ENCODE measurements at places on chromosomes 6 and 20. TPM values are rescaled to one million over a fixed set of nuclear protein-coding genes. Genes with fewer than 3 reads are reported as not detected.

The BMP2 gene
- not detected for total RNA-seq

The CST4 gene
- total RNA-seq, result not detected

The PACSIN1 gene
- 0.70 TPM for total RNA-seq

The WFDC12 gene
- total RNA-seq, result not detected

The ZSWIM3 gene
- 6.5 TPM for total RNA-seq

The PREX1 gene
- total RNA-seq, result 90.0 TPM

The MAPK14 gene
- total RNA-seq, result 46.5 TPM

The RBPJL gene
- not detected for total RNA-seq

The UNC93A gene
- total RNA-seq, result not detected

The AIF1 gene
- total RNA-seq, result 35.6 TPM

The MAS1 gene
- not detected for total RNA-seq

The DAAM2 gene
- total RNA-seq, result not detected

The MACROD2 gene
- not detected for total RNA-seq

The KCNK5 gene
- total RNA-seq, result 28.4 TPM

The ABHD12 gene
- total RNA-seq, result 27.3 TPM

The MOCS1 gene
- total RNA-seq, result 0.78 TPM

The KCNQ5 gene
- 7.9 TPM for total RNA-seq

The ZC3H12D gene
- total RNA-seq, result 83.5 TPM

The RTEL1 gene
- 52.3 TPM for total RNA-seq

The TRIM15 gene
- total RNA-seq, result not detected

The RBBP8NL gene
- total RNA-seq, result not detected

The GTSF1L gene
- not detected for total RNA-seq

The TMC2 gene
- not detected for total RNA-seq

The LIN28B gene
- total RNA-seq, result not detected

The COL9A3 gene
- total RNA-seq, result not detected

The OOEP gene
- total RNA-seq, result not detected

The FGD2 gene
- total RNA-seq, result 1.2 TPM

The COX4I2 gene
- total RNA-seq, result not detected

The RIPK1 gene
- 22.1 TPM for total RNA-seq

The CHRNA4 gene
- not detected for total RNA-seq

The TAP1 gene
- 407 TPM for total RNA-seq

The ZNF311 gene
- total RNA-seq, result 0.66 TPM

The SLC52A3 gene
- not detected for total RNA-seq

The TOX2 gene
- total RNA-seq, result 0.39 TPM

The KCNK16 gene
- not detected for total RNA-seq

The MAP3K4 gene
- 43.5 TPM for total RNA-seq

The MYLK4 gene
- 0.22 TPM for total RNA-seq

The DPPA5 gene
- total RNA-seq, result not detected

The MYMX gene
- total RNA-seq, result not detected

The CCN2 gene
- not detected for total RNA-seq

The NNAT gene
- total RNA-seq, result 0.33 TPM

The GABRR1 gene
- not detected for total RNA-seq

The METTL24 gene
- 0.35 TPM for total RNA-seq

The WFDC11 gene
- total RNA-seq, result not detected

The LRFN2 gene
- total RNA-seq, result not detected

The ALDH5A1 gene
- 13.2 TPM for total RNA-seq

The HSPA12B gene
- total RNA-seq, result not detected

The CNR1 gene
- not detected for total RNA-seq

The DSP gene
- total RNA-seq, result 0.04 TPM

The TP53TG5 gene
- not detected for total RNA-seq

The OPRM1 gene
- not detected for total RNA-seq

The C20orf204 gene
- 2.4 TPM for total RNA-seq

The POM121L2 gene
- total RNA-seq, result not detected

The ANKRD66 gene
- total RNA-seq, result not detected

The MYL9 gene
- total RNA-seq, result not detected

The TPD52L2 gene
- 64.4 TPM for total RNA-seq

The KIF25 gene
- not detected for total RNA-seq
